Activated CD8-positive, alpha-beta memory T cell treated with anti-CD3 and anti-CD28 coated beads for 24 hours (primary cell): ENCODE measurements at places on chromosomes 2 and 18.

DNA sequence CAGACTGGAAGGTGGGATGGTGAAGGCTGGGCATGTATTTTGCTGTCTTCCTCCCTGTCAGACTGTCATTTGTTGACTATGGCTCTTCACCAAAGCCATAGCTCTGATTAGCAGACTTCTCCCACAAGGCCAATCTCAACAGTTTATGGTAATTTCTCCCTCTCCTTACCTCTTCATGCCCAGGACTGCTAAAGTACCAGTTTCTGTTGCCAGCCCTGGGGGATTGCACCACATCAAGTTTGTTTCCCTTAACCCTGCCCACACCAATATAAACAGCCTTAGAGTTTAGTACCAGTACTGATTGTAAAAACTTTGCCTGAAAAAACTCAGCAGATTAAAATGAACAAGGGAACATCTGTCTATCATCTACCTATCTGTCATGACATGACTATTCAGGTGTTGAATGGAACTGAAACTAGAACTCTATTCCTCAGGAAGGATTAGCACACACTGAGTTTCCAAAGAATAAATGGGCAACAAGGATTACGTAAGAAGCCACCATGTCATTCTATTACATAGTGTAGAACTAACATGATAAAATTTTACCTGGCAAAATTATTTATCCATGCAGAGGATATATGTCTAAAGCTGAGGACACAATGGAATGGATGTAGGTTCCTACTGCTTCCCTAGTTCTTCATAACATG is 13.7 kb downstream of the FEZ2 start:
- DNase-seq, result no peak

GRCh38 chr2:71530641-71531332 is 77.4 kb downstream of the DYSF start:
- DNase-seq, result no peak

GRCh38 chr18:8469544-8470130 is 139.6 kb upstream of the RAB12 start:
- no peak for DNase-seq

DNA sequence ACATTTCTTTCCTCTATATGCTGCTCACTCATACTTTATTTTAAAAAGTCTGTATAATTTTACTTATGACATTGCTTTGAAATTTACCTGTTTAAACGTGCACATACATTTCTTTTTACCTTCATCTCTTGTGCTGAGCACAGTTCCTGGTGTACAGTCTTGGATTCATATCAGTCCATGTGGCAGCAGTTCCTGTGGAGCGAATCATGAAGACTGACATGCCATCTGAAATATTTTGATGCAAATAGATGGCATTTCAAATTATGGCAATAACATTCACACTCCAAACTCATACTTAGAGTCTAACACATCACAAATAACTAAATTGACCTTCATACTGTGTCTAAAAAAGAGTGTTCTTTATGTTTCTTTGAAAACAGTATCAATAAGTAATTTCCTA is 90.3 kb upstream of the CDH2 start:
- DNase-seq, result no peak

DNA sequence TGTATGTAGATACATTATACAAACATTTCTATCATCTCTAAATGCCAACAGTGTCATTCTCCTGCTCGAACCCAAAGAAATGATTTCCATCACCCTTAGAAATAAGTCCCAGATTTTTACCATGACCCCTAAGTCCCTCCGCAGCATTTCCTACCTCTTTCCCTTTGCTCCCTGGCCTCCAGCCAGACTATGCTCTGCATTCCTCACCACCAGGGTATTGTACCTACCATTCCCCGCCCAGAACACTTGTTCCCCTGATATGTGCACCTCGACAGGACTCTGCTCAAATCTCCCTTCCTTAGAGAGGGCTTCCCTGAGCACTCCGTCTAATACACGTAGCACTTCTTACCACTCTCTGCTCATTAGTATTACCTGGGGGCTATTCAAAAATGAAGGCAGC is 630.2 kb downstream of the ARHGAP15 start:
- no peak for DNase-seq

GRCh38 chr2:240809276-240809675 is 10.7 kb downstream of the KIF1A start:
- no peak for DNase-seq

DNA sequence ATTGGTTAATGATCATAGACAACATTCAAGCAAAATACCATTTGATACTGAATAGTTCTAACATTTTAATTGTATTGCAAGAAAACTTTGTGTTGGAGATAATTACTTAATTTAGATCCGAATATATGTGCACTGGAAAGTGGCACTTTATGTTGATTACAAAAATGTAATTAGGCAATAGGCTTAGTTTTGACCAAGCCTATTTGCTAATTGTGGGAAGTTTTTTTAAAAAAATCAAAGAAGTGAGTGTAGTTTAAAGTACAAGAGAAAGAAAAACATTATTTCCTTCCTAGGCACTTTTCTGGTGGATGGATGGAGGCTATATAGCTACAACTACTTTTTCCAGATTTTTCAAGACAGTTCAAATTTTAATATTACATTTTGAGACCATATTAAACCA is 18.3 kb upstream of the PELI1 start:
- DNase-seq, result no peak

DNA sequence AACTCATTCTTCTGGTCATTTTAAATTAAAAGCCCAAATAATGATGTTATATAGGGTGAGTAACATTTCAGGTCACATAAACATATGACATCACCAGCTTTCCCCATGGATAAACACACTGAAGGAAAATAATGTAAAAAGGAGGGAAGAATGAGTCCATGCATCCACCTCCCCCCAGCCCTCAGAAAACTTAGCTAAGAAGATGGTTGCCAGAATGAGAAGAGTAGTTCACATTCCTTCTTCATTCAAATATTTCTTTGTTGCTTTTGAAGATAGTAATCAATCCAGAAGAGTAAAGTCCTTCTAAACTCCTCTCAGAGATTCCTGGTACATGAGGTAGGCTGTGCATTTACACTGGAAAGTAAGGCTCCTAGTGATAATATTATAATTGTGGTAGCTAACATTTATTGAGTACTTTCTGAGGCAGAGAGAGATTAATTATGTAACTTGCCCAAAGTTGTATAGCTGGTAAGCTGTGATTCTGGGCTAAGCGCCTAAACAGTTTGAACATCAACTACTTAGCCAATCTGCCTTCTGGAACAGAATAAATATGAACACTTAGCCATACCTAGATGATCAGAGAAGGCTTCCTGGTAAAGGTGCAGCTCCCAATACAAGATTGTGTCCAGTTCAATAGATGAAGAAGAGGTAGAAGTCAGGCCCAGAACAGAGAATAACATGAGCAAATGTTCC is 256.7 kb upstream of the FN1 start:
- DNase-seq, result no peak

GRCh38 chr2:45172142-45172541 is 162.9 kb upstream of the SIX2 start:
- no peak for DNase-seq

DNA sequence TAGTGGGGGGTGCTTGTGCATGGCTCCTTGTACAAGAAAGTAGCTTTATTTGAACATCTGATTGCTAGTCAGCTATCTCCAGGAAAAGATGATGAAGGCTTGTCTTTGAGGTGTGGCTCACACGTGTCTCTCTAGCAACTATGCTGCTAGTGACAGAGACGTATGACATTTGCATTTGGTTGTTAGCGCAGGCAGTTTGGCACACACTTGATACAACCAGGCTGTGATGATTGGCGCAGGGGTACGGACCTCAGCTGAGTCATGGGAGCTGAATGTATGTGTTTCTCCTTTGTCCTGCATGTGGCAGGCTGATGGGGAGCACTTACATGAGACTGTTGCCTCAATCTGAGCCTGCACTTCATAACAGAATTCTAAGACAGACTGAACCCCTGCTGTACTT is 29.6 kb downstream of the PTCD3 start:
- DNase-seq, result no peak

GRCh38 chr2:58427572-58428095 is 186.5 kb upstream of the FANCL start:
- DNase-seq, result no peak

DNA sequence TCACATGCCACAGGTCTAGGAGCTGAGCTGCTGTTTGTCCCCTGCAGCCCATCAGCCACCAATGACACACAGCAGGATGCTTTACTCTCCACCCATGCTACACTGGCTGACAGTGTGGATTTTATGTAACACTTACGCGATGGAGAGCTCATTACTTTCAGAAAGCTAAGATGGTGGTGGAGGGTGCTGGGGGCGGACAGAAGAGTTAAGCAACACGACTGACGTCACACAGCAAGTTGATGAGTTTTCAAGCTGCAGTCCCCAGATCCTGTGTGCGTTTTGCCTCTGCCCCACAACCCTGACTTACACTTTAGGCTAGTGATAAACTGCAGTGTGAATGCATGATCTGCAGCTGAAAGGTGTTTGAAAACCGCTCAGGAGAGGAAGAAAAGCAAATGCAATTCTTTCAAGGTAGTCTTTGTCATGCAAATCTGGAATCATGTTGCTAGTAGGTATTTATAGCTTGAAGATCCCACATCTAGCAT is 42.4 kb downstream of the MRPS5 start:
- DNase-seq, result no peak

DNA sequence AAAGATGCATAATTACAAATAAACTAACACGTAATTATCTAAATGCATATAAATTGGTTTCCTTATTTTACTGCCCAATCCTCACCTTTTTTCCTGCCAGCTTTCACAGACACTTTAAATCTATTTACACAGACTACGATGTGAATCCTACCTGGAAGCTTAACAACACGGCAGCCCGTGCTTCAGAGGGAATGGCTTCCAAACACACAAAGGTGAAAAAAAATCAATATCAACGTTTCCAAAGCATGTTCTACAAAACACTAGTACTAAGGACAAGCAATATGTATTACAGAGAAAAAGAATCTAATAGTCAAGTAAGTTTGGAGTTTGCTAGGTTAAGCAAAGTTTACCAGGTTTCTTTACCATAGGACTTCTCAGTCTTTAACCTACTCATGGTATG is 4.4 kb downstream of the MAP4K3 start:
- no peak for DNase-seq

DNA sequence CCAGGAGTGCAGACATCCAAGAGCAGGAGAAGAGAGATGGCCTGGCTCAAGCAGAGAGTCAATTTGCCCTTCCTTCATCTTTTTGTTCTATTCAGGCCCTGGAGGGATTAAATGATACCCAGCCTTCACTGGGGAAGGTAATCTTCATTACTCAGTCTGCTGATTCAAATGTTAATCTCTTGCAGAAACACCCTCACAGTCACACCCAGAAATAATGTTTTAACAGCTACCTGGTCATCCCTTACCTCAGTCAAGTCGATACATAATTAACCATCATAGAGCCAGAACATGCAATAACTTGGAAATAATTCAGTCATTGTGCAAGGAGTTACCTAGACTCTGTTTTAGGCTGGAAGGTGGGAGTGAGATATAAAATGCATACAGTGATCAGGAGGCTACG is 163.7 kb upstream of the TNP1 start:
- no peak for DNase-seq

DNA sequence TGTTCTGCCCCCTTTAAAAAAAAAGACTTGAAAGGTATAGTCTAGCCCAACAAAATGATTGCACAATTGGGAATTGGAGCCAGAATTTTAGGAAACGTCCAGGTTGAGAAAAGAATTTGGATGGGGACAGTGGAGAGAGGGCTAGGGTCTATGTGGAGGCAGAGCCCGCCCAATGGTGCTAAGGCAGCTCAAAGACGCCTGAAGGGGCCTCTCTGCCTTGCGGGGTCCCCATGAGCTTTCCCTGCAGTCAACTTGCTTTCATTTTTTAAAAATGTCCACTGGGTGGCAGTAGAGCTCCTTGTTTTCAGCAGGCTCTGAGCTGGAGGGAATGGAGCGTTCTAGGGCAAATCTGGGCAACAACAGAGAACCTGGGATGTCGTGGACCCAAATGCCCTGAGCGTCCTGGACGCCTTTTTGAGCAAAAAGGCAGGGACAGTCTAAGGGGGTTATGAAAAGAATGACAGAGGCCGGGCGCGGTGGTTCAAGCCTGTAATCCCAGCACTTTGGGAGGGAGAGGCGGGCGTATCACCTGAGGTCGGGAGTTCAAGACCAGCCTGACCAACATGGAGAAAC is 40.2 kb upstream of the ITM2C start:
- DNase-seq, result peak; percentile 76

- no peak for DNase-seq
Measured at GRCh38 chr2:113826346-113827285, 63.3 kb upstream of the ACTR3 start.

DNA sequence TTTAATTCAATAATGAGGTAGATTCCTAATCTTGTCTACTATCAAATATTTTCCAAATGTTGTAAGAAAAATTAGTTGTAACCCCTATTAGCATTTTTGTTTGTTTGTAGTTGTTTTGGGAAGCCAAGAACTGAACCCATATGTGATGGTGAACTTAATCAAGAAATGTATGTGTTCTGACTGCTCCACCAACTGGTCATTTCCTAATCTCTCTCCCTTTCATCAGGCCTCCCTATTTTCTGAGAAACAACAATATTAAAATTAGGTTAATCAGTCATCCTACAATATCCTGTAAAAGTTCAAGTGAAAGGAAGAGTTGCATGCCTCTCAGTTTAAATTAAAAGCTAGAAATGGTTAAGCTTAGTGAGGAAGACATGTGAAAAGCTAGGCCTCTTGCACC is 504.0 kb downstream of the EPHA4 start:
- DNase-seq, result no peak

GRCh38 chr2:233240897-233241296 is 10.6 kb upstream of the ATG16L1 start:
- no peak for DNase-seq

DNA sequence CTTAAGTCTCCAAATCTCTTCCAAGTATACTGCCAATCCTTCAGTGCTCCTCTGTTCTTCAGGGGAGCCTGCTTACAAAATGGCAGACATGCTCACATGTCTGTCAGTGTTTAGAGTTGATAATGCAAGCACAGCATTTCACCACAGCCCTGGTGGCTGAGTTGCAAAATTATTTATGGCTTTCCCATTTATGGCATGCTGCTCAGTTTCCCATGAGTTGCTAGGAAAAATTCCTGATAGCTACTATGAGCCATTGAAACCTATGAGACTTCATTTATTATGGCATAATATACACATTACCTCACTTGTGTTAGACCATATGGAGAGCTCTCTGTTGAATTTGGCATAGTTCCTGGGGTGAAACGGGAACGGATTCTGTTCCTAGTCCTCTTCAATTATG is 448.7 kb upstream of the TCF4 start:
- no peak for DNase-seq
